ENCODE measurements at places on chromosomes 3 and 15.

DNA sequence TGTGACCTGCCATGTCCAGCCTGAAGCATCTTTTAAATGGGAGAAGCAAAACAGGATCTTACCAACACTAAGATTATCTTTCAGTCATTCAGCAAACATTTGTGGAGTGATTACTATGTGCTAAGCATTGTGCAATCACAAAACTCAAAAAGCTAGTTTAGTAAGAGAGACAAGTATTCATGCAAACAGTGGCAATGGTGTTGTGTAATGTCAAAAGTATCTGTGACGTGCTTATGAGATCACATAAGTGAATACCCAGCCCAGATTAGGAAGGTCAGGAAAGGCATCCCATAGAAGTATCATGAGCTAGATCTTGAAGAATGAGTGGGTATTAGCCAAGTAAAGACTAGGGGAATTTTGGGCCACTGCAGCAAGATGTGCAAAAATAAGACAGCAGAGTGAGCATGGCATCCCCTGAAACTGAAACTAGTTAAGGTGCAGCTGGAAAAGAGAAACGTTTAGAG is 32.1 kb downstream of the SEC62 start:
- DNase-seq, result no peak

GRCh38 chr15:46309914-46310313 is 675.1 kb downstream of the SQOR start:
- DNase-seq, result no peak

DNA sequence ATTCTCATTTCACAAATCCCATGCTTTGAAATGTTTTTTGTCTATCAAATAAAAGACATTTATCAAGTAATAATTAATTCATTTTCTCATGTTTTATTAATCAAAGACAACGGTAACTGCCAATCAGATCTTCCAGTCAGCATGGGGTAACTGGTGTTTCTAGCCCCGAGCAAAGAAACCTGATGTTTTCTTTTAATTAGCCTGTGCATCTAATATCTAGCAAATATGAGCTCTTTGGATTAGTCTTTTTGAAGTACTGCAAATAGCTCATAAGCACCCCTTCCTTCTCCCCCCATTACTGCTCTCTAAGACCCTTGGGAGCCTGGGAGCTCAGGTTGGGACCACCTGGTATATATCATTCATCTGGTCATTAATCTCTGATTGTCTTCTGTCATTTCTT is 43.1 kb upstream of the SRGAP3 start:
- DNase-seq, result no peak

GRCh38 chr3:29181872-29182271 is 99.0 kb upstream of the RBMS3 start:
- DNase-seq, result no peak

GRCh38 chr3:145088917-145089316 is 1072.1 kb downstream of the PLOD2 start:
- no peak for DNase-seq

- no peak for DNase-seq
These were observed 31.0 kb upstream of the RAD18 start for GRCh38 chr3:8994226-8994625.

- no peak for DNase-seq
These were observed 27.2 kb downstream of the VGLL4 start for GRCh38 chr3:11616551-11616950.

GRCh38 chr15:28114114-28114455 is 15.0 kb upstream of the OCA2 start:
- no peak for DNase-seq

GRCh38 chr3:32443478-32443877 is 51.8 kb downstream of the CMTM7 start:
- DNase-seq, result no peak

- no peak for DNase-seq
These were observed 174.5 kb downstream of the CACNA1D start for GRCh38 chr3:53668872-53669271.

DNA sequence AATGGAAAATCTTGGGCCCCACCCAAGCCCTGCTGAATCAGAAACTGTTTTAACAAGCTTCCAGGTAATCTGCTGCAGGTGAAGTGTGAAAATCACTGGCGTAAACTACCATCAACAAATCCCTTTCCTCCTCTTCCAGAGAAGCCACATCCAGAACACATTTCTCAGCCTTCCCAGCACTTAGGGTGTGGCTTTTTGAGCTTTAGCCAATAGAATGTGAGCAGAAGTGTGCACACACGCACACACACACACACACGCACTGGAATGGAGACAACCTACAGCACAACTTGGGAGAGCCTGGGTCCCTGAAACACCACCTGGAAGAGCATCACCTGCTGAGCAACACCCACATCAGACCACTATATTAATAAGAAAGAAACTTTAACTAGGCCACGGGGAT is 98.6 kb downstream of the OSBPL10 start:
- DNase-seq, result no peak

GRCh38 chr15:81315452-81316175 is 8.3 kb downstream of the STARD5 start:
- DNase-seq, result no peak

- no peak for DNase-seq
These were observed 367.0 kb upstream of the UBE2E2 start for GRCh38 chr3:22836131-22836530.

DNA sequence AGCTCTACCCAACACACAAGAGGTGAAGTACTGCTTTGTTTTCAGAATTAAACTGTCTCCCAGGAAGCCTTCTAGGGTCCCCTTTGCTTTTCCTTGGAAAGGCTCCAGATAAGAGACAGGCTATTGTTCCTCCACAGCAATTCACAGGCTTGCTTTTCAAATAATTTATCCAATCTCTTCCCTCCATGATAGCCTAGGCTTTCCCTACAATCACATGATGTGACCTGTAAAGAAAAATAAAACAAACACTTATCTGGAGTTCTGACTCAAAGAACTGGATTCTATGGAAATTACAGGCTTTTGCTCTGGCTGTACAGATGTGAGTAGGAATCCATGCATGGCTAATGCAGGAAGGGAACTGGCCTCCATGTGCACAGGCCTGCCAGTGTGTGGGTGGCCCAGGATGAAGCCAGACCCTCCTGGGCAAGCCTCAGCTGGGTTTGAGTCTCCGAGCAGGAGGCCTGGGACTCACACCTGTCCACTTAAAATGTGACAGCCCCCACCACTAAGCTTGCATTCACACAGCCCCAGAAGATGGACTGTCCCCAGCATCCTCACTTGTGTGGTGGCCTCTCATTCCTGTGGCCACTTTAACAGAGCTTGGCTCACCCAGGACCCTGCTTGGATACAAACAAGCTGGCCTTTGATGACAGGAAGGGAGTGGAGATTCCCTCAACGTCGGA is 75.8 kb upstream of the LEKR1 start:
- DNase-seq, result no peak

DNA sequence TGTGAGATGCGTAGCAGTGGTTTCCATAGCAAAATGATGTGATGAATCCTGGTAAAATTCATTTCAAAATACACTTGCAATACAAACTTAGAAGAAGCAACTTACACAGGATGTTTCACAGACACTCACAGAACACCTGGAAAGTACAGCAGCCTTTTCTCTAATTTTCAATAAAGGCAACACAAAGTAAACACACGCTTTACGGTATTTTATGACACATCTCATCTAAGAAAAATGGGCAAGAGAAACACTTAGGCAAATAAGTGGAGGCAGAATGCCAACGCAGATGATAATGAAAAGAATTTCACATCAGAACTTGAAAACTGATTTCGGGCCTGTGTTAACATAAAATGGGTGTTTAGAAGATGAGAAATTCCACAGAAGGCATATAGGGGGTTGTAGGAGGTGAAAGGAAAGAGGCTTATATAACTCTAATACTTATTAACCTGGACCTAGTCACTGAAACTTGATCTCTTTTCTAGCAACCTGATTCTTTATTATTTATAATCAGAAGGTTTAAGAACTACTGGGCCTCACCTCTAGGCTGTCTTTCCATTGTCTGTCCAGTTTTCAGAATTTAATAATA is 25.6 kb upstream of the MAP3K13 start:
- DNase-seq, result no peak

- no peak for DNase-seq
These were observed 74.0 kb upstream of the HACD2 start for GRCh38 chr3:123658852-123659206.

- DNase-seq, result no peak
These were observed 2.6 kb upstream of the FOXP1 start for GRCh38 chr3:71585887-71586809.

DNA sequence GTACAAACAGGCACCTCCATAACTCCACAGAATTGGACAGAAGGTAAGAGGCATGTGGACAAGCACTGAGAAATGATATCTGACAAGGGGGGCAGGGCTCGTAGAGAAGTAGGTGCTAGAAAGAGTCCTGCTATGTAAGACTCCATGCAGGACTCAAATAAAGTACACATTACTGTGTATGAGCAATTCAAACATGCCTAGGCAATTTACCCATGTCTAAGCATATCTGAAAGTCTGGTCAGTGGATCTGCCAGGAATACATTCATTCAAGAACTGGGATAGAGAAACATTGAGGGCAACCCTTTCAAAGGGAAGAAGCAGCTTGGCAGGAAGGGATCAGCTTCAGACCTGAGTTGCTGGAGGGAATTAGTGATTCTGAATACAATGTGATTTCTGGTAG is 174.1 kb upstream of the MCTP2 start:
- DNase-seq, result no peak

- DNase-seq, result no peak
These were observed 16.2 kb downstream of the GALNT15 start for GRCh38 chr3:16190704-16191103.

DNA sequence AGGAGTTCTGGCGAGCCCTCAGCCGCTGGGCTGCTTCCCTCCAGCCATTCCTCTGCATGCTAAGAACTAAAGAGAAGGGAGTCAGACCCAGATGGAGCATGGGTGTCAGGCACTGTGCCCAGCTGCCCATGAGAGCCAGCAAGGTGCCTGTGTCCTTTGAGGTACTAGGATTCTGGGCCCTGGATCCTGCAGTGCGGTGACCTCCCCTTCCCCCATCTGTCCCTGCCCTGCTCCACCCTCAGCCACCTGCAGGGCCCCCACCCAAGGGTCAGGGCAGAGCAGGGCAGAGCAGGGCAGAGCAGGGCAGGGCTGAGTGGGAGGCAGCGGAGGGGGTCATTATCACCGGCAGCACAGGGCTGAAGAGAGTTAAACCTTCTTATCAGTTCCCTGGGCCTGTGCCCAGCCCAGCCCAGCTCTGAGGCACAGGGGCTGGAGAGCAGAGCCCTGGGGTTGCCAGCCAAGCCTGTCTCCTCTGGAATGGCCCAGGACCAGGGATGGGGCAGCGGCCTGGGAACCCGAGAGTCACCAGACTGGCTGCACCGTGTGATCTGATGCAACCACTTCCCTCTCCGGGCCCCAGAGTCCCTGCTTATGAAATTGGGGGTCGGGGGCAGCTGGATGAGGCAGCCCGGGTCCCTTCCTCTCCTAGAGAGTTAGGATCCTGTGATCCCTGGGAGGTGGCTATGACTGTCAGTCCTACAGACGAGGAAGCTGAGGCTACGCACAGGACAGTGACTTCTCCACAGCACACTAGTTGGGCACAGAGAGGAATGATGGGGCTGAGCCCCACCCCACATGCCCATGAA is 17.3 kb downstream of the ZDHHC19 start:
- DNase-seq, result no peak

GRCh38 chr3:30141178-30141581 is 465.2 kb upstream of the TGFBR2 start:
- no peak for DNase-seq

GRCh38 chr3:53009826-53010539 is 35.9 kb downstream of the SFMBT1 start:
- no peak for DNase-seq

DNA sequence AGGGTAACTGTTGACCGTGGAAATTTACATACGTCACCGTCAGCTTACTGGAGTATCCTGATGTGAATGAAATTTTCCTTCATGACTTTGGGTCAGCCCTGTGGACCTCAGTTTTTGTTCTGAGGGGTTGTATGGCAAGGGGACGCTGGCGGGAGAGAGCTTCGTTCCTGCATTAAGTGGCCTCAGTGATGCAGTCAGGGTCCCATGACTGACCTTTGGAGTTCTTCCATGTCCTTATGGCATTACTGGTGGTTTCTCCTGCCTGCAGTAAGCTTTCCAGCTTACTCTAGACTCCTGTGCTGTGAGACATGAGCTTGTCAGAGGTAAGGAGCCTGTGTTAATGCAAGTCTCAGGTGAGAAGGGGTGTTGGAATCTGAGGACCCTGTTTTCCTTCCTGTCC is 1.8 kb downstream of the CD276 start:
- DNase-seq, result no peak

DNA sequence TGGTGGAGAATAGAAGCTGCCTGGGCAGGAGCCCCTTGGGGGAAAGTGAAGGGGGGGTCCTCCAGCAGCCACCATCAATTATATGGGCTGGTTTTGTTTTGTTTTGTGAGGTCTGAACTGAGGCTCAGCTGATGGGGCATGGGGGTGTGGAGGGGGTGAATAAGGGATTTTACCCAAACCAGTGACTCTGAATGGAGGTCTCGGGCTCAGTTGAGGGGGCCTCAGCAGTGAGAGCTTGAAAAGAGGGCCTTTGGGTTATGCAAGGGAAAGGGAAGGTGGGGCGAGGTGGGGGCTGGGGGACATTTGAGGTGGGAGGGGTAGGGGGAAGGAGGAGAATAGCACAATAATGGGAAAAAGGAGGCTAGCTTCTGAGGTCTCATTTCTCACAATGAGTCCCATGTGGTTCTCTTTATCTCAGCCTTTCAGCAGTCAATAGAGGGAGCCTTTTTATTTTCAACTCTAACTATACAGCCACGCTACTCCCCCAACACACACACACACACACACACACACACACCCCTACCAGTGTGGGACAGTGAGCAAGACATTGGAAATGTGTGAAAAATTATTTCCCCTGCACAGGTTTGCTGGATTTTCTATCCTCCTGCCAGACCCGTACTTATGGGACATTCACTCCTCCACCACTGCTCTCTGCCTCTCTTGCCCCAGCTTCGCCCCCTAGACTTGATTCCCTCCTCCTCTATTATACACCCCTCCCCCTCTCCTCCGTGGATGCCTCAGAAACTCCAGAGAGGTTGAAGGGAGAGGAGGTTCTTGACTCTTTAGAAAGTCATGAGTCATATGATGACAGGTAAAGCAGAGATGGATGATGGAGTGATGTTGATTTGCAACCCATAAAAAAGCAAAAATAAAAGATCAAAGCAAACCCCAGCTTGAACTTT is 96.0 kb downstream of the GTPBP8 start:
- DNase-seq, result no peak

DNA sequence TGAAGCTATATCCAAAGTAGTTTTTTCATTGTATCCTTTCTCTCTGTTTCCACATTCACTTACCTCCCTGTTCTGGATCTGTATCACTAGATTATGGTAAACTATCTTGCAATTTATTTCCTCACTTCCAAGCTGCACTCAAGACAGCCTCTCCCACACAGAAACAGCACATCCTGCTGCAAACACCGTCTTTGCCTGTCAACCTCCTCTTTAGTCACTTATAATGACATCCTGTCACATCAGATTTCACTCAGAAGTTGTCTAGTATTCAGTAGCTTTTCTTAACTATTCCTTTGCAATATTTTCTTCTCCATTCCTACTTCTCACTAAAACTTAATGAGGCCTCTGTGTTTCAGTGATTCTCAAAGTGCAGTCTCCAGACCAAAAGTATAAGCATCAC is 490.8 kb downstream of the IGSF11 start:
- DNase-seq, result no peak

Measured in progenitor cell of endocrine pancreas (in vitro differentiated cells).